ENCODE measurements at places on chromosomes 13 and 19. TPM values are rescaled to one million over a fixed set of nuclear protein-coding genes. Genes with fewer than 3 reads are reported as not detected.

DNA sequence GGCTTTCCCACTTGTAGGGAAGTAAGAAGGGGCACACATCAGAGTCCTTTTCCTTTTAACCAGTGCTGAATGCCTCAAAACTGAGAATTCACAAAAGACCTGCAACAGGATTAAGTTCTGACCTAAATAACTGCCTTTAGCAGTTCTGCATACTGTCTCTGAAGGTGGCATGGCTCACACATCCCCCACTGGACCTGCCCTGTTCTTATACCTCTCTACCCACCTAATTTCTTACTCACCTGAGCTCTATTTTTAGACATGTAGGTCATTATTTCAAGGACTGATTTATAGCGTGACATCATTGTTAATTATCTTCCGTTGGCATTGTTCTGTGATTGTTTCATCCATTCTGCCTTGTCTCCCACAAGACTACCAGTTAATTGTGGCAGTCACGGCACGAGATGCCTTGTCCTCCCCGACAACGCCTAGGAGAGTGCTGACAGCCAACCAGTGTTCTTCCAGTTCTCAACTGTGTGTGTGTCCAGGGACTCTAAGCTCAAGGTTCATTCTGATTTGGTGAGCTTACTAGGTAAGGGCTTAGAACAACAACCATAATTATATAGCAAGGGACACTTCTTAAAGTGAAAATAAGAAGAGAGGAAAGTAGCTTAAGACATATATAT lies 27.1 kb upstream of the UBL3 start:
- DNase-seq: no peak

DNA sequence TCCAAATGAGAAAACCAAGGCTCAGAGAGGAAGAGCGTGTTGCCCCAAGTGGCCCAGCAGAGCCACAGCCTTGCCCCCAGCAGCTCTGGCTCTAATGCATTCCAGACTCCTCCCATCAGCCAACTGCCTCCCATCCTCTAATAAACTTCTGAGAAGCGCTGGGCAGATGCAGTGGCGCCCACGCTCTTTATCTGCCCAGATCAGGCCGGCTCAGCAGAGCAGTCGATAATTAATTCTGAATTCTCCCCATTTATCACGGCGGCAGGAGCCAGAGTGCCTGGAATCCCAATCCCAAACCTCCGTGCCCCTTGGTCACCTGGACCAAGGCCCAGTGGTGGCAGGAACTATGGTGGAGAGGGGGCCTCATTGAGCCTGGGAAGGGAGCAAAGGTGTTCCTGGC lies 13.9 kb downstream of the TINCR start:
- DNase-seq: no peak

Gene PRX
- 4.9 TPM for total RNA-seq

DNA sequence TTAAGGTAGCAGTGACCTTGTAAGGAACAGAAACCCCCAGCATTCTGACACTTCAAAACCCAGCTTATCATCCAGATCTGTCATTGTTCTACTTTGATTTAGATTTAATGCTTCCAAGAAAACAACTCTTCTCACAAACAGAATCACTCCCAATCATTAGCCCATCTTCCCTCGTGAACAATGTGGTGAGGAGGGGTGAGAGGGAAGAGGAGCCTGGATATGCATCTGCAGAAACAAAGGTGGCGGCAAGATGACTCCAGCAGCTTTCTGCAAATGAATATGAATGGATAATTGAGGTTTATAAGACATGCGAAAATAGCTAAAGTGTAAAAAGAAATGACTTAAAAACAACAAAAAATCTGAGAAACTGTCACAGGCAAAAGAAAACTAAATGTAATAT lies 859.9 kb upstream of the SLC10A2 start:
- no peak for DNase-seq

Gene SULT2A1
- not detected for total RNA-seq

GRCh38 chr19:15780610-15781418 lies 6.6 kb upstream of the OR10H5 start:
- DNase-seq: no peak

Gene ASPDH
- not detected for total RNA-seq

DNA sequence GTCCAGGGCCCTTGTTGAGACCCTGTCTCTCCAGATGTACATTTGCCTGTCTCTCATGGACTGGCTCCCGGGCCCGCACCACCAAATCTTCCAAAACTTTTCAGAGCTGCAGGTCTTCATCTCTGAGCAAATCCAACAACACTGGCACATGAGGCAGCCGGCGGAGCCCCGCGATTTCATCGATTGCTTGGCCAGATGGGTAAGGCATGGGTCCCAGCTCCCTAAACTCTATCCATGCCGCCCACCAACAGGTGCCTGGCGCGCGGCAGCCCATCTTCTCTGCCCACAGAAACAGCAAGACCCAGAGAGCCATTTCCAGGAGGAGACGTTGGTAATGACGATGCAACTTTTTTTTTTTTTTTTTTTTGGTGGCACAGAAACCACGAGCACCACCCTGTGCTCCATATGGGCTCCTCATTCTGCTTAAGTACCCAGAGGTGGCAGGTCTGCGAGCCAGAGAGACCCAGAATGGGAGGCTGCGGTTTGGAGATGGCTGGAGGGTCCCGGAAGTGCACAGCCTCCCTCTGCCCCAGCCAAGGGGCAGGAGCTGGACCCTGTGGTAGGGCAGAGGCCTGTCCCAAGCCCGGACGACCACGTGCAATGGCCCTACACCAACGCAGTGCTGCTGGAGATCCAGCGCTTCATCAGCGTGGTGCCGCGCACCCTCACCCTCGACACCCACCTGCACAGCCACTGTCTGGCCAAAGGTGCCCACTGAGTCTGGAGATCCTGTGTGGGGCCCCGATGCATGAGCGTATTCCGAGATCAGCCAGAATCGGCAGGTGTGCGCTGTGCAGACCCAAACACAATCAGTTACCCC lies 22.6 kb downstream of the CYP2F1 start:
- no peak for DNase-seq

Gene PRSS57
- not detected for total RNA-seq

DNA sequence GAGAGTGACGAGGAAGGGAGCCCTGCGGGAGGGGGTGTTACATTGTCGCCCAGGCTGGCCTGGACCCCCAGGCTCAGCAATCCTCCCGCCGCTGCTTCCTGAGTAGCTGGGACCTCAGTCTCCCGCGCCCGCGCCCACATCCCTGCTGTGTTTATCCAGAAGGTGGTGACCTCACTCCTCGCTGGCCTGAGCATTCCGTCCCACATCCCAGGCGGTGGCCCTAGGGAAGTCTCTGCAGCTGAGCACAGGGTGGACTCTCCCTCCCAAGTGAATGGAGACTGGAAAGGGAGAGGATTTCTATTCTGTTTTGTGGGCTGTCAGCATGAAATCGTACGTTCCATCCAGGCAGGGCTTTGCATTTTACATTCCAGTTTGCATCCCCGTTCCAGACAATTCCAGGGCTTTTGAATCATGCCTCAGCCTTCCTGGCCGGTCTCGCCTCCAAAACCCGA lies 401 bp upstream of the ZNF765 start:
- DNase-seq: no peak

DNA sequence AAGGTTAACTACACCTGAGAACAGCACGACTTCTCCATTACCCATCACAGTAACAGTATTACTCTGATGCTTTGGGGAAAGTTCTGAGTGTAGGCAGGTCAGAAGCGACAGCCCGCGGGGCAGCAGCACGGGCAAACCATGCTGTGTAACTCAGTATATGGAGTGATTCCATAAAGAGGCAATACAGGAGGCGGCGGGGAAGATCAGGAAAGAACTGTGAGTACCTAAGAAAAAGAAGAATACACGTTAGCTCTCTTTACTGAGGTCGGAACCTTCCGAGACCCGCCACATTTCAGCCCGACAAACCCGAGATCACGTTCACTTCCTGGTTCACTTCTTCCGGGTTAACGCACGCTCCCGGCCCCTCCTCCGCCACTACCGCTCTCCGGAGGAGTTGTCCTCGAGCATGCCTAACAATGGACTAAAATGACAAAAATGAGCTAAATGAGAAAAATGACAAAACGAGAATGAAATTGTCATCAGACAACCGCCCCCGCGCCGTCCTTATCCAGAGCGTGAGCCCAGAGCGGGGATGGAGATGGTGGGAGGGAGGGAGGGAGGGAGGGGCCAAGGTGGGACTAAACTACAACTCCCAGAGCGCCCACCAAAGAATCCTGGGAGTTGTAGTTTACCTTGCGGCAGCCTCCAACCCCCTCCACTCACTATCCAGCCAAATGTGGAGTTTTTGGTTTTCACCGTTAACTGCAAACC lies at the start of gene MTRF1:
Gene MTRF1 (minus strand): TSS at position 316 of the 711 bp plus-strand sequence. CDS start 2,669 bp downstream, outside the sequence.
- peak; percentile 89 for DNase-seq

DNA sequence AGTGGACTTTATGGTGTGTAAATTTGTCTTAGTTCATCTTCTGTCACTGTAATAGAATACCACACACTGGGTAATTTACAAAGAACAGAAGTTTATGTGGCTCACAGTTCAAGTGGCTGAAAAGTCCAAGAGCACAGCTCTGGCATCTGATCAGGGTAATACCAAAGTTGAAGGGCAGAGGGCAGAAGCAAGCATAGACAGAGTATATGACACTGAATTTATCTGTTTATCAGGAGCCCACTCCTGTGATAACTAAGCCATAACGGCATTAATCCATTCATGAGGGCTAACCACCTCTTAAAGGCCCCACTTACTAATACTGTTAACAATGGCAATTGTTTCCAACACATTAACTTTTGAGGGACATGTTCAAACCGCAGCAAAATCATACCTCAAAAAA lies 4.0 kb upstream of the RFXAP start:
- DNase-seq: peak; percentile 45

Gene APOE
- 1.1 TPM for total RNA-seq

Gene ZNF221
- not detected for total RNA-seq

DNA sequence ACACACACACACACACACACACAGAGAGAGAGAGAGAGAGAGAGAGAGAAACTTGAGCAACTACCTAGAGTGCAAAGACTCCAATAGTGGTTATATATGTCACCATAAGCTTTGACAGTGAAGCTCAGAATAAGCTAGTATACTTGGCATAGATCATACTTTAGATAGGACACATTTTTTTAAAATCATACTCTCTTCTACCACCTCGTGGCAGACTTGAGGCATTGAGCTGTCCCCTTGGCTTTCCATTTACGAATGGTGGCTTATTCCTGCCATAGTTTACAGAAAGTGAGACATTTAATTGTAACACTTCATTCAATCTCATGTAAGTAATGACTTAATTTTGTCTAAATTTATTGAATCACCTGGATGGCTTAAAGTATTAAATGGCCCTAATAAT lies 108.2 kb downstream of the EDNRB start:
- DNase-seq: peak; percentile 28

DNA sequence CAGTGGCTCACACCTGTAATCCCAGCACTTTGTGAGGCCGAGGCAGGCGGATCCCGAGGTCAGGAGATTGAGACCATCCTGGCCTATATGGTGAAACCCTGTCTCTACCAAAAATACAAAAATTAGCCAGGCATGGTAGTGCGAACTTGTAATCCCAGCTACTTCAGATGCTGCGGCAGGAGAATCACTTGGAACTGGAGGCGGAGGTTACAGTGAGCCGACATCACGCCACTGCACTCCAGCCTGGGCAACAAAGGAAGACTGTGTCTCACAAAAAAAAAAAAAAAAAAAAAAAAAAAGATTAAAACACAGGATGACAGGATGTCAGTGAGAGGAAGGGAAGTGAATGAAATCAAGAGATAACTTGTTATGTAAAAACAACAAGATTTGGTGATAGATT lies 1158.5 kb downstream of the PCDH9 start:
- DNase-seq: no peak

GRCh38 chr13:66663711-66664110 lies 566.4 kb downstream of the PCDH9 start:
- no peak for DNase-seq

Gene VSTM1
- not detected for total RNA-seq

Gene ZNF599
- 3.3 TPM for total RNA-seq

GRCh38 chr19:55959996-55960675 lies 12.5 kb downstream of the NLRP8 start:
- no peak for DNase-seq

Gene FCHO1
- total RNA-seq: 115 TPM

Gene FFAR3
- 0.19 TPM for total RNA-seq

Gene CEACAM1
- total RNA-seq: 1.5 TPM

DNA sequence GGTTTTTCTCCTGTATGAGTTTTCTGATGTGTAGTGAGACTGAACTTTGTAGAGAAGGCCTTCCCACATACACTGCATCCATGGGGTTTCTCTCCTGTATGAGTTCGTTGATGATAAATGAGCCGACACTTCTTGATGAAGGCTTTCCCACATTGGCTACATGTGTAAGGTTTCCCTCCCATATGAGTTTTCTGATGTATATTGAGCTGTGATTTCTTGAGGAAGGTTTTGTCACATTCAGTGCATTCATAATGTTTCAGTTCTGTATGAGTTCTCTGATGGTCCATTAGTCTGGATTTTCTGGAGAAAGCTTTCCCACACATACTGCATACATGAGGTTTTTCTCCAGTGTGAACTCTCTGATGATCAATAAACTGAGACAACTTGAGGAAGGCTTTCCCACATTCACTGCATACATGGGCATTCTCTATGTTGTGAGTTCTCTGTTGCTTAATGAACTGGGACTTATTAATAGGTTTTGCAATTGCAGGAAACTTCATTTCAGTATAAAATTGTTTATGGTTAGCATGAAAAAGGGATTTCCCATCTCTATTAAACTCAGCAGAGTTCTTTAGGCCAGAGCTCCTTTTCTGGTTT lies 7.5 kb upstream of the ZNF350 start:
- DNase-seq: no peak

DNA sequence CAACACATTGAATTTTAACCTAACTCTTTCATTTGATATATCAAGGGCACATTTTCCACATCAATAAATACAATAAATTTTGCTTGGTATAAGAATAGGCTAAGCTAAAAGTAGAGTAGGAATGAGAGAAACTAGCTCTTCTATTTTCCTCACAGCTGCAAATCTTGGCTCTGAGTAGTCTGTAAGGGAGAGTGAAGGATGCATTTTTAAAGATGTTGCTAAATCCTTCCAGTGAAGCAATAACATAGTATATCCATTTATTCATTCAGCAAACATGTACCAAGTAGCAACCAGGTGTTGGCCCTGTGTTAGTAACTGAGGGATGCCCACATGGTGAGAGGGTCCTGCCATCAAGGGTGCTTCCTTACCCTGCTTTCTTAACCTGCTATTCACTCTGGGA lies 799.9 kb downstream of the PCDH9 start:
- DNase-seq: no peak

DNA sequence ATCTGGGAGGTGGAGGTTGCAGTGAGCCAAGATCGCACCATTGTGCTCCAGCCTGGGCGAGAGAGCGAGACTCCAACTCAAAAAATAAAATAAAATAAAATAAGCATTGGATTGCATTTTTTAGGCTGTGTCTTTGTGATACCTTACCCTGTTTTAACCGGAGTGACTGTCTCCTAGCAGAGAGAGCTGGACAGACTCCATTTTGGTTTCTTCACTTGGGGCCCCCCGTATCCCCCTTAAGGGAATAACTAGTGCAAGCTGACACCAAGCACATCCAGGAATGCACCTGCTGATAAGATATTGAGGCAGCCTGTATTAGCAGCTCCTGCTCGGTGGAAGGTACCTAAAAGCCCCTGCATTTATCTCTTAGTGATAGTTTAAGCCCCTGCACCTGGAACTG lies 20.8 kb upstream of the GPR32 start:
- no peak for DNase-seq

Data from OCI-LY7 (cell line).